ENCODE measurements at places on chromosomes 12 and 14.

DNA sequence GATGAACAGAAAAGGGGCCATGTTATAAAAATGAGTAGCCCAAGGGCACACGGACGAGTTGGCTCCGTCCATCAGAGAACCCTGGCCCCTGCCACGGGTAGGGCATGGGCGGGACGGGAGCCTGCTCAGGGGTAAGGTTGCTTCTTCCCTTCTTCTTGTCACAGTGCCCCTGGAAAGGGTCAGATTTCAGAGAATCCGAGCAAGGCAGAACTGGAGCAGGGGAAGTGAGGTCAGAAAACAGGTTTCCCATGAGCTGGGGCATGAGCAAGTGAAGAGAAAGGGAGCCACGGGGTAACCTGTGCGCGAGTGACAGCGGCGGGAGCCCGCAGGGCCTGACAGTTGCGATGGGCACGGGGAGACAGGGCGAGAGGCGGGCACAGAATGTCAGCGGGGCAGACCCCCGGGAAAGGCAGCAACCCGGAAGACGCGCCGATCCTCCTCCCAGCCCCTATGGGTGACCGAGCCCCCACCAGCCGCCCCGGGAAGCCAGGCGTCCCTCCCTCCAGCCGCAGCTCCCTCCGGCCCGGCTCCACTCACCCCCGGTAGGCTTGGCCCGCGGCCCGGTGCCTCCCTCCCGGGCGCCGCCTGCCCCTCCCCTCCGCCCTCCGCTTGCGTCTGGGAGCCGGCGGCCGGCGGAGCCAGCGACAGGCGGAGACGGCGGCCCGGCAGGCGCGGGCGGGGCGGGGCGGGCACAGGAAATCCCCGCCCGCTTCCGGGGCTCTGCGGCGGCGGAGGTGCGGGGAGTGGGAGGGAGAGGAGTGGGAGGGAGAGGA is at the start of gene ZNF641:
Gene ZNF641, minus strand, starts transcription at position 671 of the 773 bp plus-strand sequence. CDS start 2,829 bp downstream, outside the sequence.
- peak; percentile 88 for DNase-seq

DNA sequence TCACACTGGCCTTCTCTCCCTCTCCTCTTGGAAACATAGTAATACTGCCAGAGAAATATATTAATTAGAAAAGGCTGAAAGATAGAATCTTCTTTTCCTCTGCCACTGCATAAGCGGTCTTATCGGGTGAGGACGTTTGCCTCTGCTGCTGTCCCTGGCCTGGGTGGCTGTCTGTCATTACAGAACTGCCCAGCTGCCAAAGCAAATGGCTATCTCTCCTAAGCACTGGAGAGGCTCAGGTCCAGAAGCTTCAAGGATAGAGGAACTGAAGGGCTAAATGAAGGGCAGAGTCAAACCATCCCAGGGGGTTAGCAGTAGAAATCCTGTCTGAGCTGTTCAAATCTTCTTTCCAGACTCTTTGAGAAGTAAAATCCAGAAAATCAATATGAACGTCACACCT is 198.6 kb upstream of the CAND1 start:
- DNase-seq, result no peak

DNA sequence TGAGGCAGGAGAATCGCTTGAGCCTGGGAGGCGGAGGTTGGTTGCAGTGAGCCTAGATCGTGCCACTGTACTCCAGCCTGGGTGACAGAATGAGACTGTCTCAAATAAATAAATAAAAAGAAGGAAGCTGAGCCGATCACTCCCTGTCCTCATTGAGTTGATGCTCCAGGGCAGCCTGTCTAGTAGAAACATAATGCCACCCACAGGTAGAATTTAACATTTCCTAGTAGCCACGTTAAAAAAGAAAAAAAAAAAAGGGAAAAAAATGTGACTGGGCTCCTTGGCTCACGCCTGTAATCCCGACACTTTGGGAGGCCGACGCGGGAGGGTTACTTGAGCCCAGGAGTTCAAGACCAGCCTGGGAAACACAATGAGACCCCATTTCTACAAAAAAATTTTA is 135.7 kb downstream of the SCARB1 start:
- DNase-seq, result no peak

GRCh38 chr12:42326541-42327226 is 717 bp downstream of the PPHLN1 start:
- DNase-seq, result peak; percentile 51

DNA sequence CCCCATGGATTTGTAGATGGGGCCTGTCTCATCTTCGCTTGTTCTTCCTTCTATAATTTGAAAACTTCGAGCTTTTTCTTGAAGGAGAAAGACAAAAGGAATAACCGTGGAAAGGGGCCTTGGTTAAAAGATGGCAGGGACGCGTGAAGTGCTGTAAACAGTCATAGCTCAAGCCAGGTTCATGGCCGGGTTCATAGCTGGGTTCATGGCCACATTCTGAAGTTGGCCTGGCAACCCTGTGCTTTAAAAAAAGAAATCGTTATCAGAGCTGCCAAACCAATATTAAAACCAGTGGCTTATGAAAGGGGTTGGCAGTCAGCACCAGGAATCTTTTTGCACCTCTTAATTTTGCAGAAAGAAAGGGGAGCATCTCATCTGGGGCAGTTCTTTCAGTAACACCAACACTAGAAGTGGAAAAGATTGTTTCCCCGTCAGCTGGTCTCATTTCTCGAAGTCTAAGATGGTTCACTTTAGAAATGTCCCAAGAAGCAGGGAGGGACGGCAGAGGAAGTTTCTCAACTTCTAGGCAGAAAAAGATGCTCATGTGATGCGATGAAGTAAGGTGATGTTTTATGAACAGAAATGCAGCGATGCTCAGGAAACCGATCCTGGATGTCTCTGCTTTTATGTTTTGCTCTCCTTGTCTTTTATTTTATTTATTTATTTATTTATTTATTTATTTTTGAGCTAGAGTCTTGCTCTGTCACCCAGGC is 193.1 kb upstream of the TBX3 start:
- no peak for DNase-seq

- DNase-seq, result no peak
Measured at GRCh38 chr14:66152747-66153146, 333.4 kb upstream of the CCDC196 start.

GRCh38 chr14:101223127-101223526 is 319.6 kb upstream of the RTL1 start:
- no peak for DNase-seq

GRCh38 chr12:22598141-22598762 is 26.7 kb upstream of the ETNK1 start:
- DNase-seq, result no peak

GRCh38 chr12:46693034-46693433 is 132.8 kb downstream of the SLC38A4 start:
- no peak for DNase-seq

DNA sequence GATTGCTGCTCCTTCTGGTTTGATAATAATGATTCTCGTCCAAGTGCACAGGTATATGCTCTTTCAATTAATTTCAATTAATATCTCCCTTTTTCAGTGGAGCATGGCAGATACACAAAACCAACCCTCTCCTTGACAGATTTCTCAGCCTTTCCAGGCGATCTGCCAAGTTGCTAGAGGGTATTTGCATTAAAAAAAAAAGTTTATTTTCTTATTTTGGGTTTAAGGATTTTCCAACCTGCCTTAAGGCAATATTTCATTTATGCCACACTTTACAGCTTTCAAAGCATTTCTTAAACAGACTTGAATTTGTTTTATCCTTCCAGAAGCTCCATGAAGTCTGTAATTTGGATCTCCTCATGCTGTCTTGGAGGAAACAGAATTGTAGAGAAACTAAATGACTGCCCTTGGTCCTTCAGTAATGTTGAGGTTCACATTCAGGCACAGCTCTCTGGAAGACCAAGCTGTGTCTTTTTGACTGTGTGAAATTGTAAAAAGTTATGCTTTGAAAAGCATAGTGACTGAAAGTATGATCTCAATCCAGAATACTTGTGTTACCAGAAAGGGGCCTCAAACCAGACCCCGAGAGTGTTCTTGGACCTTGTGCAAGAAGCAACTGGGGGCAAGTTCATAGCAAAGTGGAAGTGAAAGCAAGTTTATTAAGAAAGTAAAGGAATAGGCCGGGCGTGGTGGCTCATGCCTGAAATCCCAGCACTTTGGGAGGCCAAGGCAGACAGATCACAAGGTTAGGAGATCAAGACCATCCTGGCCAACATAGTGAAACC is 2.3 kb downstream of the DGLUCY start:
- no peak for DNase-seq

- DNase-seq, result peak; percentile 61
Measured at GRCh38 chr12:30823156-30823699, 68.5 kb upstream of the CAPRIN2 start.

- no peak for DNase-seq
Measured at GRCh38 chr14:61475316-61475715, 153.9 kb downstream of the PRKCH start.

DNA sequence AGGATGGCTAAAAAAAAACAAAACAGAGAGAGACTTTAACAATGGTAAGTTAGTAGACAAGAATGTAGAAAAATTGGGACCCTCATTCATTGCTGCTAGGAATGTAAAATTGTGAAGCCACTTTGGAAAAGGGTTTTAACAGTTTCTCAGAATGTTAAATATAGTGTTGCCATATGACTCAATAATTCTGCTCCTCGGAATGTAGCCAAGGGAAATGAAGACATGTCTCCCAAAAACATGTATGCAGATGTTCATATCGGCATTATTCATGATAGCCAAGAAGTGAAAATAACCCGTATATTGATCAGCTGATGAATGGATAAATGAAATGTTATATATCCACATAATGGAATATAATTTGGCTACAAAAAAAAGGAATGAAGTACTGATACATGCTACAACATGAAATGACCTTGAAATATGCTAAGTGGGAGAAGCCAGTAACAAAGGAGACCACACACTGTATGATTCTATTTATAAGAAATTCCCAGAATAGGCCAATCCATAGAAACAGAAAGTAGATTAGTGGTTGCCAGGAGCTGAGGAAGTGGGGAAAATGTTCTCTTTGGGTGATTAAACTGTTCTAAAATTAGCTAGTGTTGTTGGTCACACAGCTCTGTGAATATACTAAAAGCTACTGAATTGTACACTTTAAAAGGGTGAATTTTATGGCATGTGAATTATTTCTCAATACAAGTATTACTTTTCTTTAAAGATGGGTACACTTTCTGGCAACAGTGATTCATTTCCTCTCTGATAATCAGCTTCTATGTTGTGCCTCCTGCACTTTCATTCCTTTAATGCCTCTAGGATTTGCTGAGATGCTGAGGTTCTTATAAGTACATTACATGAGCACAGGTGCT is 132.5 kb downstream of the DAAM1 start:
- no peak for DNase-seq

DNA sequence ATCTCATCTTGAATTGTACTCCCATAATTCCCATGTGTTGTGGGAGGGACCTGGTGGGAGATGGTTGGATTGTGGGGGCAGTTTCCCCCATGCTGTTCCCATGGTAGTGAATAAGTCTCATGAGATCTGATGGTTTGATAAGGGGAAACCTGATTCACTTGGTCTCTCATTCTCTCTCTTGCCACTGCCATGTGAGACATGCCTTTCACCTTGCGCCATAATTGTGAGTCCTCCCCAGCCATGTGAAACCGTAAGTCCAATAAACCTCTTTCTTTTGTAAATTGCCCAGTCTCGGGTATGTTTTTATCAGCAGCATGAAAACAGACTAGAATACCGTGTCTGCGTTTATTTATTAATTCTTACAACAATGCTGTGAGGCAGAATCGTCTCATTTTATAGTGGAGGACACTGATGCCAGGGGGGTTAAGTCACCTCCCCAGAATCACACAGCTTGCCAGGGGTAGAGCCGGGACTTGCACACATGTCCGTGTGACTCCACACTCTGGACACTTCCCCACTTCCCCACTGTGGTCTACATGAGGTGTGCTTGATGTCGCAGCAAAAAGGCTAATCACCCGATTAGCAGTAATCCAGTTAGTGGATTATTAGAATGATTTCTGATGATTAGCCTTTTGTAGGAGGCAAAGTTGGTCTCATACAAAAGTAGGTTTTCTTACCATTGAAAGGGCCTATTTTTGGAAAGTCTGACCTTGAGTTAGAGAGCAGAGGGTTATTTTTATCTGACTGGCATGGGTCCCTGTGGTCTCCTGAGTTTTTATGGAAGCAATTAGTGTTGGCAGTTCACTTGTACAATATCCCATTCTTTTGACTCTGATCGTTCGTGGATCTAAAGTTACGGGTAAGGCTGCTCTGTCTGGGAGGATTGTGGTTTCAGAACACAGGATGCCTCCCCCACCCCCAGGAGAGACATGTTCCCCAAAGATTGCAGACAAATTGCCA is 47.4 kb upstream of the BCL7A start:
- no peak for DNase-seq

- no peak for DNase-seq
Measured at GRCh38 chr14:64768401-64769095, 64.3 kb downstream of the PLEKHG3 start.

- peak; percentile 92 for DNase-seq
Measured at GRCh38 chr14:21038441-21039422, 3.4 kb upstream of the RNASE7 start.

DNA sequence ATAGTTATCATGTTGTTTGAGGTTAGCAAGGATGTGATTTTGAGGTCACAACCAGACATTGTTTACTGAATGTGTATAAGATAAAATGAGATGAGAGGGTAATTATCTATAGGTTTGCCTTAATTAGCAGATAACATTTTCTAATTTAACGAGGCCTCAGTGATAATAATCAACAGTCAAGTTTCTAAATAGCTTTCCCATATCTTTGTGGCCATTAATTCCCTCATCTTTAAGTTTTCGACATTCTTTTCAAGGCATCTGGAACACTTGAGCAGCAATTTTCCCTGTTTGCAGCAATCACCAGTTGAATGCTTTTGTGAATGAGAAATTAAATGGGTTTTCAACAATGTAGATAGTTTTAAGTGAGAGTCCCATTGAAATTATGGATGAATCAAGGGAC is 304.1 kb downstream of the SYT1 start:
- no peak for DNase-seq

DNA sequence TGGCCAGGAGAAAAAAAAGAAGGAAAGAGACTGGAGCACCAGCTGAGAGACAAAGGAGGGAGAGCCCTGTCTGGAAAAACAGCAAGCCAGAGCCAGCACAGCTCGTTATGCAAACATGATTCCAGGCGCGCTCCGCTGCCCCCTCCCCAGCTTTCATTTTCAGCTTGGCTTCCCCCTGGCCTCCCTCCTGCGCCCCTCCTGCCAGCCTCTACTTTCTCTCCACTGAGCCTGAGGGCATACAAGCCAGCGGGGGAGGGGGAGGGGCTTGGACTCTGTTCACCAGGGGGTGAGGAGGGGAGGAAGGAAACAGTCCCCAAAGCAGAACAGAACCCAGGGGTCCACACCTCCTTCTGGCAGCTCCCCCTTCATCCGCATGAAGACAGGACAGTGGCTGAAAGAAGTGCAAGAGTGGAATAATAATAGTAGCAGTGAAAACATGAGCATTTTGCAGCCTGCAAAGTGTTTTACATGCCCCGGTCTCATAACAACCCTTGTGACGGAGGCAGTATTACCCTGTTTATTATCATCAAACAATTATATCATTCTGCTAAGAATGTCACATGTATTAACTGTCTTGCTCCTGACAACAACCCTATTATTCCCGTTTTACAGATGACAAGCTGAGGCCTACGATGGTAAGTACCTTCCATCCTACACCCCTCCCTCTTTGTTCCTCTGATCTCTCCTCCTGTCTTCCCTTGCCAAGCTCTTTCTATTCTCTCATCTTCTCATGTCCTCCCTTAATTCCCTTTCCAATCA is 24.2 kb downstream of the SMUG1 start:
- DNase-seq, result peak; percentile 63

GRCh38 chr12:34344851-34345522 is 322.7 kb downstream of the ALG10 start:
- no peak for DNase-seq

All from right hindlimb (tissue), 1 donor.